Stimulated activated CD4-positive, alpha-beta T cell treated with anti-CD3 and anti-CD28 coated beads, Interleukin-2, amount 100 ng/mL, for 4 hours (primary cell): ENCODE measurements at places on chromosomes 6 and 20.

- no peak for DNase-seq
Measured at GRCh38 chr6:55825402-55826051, 49.9 kb downstream of the BMP5 start.

DNA sequence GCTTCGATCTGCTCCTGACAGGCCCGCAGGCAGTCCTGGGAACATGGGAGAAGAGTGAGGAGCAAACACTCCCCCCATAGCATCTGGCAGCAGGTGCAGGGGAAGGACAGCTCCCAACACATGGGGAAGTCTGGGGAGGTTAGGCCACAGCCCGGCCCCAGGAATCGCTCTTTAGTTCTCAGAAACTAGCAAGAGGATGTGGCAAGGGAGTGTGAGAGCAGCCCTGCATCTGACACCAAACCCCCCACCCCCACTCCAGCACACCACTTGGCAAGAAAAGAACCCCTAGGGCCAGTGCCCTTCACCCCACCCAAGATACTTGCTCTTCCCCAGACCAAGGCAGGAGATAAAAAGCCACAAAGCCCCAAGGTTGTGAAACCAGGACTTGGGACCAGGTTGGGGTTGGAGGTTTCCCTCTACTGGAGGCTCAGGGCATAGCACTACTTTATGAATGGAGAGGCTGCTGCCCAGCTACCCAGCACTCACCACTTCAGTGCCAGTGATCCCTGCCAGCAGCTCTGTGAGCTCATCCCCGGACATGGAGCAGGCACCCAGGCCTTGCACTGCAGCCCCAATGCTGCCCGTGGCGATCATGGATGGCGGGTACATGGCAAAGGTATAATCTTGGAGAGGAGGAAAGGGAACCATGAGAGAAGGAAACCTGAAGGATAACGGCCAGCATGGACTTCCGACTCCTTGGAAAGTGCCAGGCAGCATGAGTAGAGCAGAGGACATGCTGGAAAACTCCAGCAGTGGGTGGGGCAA lies 5.4 kb downstream of the CCND3 start:
- DNase-seq: no peak

DNA sequence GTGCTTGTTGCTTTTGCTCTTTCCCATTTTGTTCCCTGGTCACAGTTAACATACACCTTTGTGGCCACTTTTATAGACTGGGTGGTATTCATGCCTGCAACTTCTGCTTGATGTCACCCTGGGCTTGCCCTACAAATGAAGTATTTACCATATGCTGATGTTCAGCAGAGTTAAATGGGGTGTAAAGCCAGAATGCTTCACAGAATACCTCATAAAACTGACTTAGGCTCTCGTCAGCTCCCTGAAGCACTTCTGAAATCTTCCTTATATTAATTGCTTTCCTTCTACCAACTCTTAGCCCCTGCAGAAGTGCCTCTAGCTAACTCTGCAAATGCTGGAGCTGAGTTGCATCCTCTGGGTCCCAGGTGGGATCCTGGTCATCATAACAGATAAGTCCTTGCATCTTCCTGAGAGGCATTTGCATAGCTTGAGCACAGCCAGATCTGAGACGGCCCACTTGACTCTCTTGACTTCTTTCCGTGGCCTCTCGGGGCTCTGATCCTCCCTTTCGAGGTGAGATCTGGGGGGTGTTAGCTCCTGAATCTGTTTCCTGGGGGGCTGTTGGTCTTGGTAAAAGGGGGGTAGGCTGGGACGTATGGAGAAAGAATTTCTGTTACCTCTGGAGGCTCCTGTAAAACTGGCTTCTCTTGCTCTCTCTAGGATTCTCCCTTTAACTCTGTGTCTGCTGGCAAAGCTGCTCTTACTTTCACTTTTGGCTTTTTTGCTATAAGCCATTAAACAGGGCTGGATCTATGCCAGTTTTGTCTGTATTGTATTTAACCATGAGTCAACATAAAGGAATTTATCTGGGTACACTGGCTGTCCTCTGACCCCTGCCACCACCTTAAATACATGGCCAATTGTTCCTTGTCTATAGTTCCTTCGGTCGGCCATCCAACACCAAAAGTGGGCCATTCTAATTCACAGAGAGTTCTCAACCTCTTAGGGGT lies 223.0 kb upstream of the SYNCRIP start:
- no peak for DNase-seq

- no peak for DNase-seq
Measured at GRCh38 chr6:166084951-166085350, 82.7 kb downstream of the TBXT start.

- DNase-seq: no peak
Measured at GRCh38 chr6:110778333-110778732, 36.9 kb downstream of the CDK19 start.

- DNase-seq: no peak
Measured at GRCh38 chr20:17661121-17661744, 20.8 kb downstream of the RRBP1 start.

DNA sequence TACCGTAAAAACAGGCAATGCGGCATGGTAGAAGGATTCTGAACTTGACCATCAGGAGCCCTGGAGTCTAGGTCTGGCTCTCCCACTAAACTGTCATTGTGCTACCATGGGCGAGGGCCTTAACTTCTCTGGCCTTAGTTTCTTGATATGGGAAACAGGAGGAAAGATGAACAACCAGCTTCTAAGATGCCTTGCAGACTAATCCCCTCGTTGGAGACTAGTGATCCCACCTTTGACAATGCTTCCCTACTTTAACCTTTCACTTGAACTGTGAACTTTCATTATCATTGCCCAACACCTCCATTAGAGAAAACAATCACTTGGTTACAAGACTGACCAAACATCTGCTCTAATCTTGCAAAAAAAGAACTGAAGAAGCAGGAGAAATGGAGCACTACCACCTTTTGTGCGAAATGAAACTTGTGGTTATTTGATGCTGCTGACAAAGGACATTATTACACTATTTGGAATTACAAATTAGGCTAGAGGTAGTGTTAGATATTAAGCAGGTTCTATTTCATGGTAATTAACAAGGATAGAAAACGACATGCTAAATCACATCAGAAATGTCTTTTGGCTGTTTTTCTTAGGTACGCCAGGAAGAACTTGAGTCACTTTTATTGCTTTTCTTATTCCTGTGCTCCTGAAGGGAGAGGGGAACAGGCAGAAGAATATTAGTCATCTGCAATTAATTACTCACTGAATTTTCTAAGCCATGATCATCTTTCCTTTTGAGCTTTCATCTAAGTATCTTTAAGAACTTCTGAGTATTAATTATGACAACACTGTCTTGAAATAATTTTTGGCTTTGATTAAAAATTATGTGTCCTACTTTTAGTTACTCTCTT lies 39.1 kb upstream of the ARHGAP18 start:
- DNase-seq: no peak

GRCh38 chr6:53651764-53652401 lies 13.7 kb downstream of the KLHL31 start:
- DNase-seq: peak; percentile 72

- no peak for DNase-seq
Measured at GRCh38 chr20:44370639-44371218, 15.2 kb downstream of the HNF4A start.

DNA sequence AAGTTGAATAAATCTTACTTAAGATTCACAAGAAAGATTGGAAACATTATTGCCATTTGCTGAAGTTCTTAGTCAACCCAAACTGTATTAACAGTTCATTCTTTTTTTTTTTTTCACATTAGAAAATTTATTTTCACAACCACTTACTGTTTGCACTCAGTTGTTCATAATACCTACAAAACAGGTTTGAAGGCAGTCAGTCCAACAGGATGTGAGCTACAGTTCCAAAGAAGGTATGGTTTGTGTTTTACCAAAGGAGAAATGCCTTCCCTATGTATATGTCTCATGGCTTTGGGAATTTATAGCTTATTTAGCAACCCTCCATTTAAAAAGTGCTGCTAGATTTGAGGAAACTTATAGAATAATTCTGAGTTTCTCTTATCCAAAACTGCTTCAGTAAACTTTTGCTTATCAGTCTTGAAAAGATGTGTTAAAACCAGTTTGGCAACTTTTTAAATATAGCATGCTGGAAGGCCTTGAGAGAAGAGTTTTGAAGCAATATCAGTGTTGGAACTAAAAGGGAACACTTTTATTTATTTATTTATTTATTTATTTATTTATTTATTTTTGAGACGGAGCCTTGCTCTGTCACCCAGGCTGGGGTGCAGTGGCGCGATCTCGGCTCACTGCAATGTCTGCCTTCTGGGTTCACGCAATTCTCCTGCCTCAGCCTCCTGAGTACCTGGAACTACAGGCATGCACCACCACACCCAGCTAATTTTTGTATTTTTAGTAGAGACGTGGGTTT lies 46.8 kb upstream of the RREB1 start:
- DNase-seq: no peak

- no peak for DNase-seq
Measured at GRCh38 chr6:98831057-98831958, 3.1 kb upstream of the POU3F2 start.

DNA sequence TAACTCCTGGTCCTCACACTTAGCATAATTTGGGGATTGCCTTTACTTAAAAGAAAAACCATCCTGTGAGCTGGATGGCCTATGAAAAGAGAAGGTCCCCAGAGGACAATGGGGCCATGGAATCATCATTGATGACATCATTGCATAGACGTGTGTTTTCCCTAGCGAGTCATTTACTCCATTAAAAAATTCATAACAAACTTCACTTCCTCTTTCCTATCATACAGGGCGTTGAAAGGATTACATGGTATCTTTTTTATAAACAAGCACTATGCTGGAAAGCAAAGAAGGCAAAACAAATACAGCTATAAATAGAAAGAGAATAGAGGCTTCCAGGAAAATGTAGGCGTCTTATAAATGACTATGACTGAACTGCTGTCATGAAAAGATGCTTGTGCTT lies 11.3 kb upstream of the COL12A1 start:
- no peak for DNase-seq

DNA sequence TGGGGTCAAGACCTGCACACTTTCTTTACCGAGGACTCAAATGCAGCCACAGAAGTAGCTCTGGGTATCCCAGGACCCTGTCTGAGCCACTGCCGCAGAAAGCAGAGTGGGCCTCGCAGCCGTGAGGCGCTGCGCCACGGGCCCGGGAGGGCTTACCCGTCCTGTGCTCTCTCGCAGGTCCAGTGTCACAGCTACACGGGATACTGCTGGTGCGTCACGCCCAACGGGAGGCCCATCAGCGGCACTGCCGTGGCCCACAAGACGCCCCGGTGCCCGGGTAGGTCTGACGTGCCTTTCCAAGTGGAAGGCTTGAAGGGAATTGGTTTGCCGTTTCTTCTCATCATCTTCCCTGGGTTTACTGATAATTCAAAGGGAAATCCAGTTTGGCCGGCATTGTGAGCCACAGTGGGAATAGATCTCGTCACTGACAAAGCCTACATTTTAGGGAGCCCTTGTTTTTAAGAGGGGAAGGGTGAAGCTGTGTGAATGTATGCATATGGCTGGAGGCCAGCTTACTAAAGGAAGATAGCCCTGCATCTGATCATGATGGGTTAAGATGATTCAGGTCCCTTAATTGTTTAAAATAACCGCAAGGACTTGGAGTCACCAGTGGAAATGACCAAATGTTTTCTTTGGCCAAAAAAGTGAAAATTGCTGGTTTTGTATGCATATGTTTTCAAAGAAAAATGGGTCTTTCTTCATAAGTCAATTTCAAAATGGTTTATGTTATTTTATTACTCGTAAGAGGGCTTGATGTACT lies 86.6 kb downstream of the SMOC2 start:
- no peak for DNase-seq

GRCh38 chr6:44237813-44238433 lies 9.0 kb upstream of the HSP90AB1 start:
- DNase-seq: peak; percentile 67

DNA sequence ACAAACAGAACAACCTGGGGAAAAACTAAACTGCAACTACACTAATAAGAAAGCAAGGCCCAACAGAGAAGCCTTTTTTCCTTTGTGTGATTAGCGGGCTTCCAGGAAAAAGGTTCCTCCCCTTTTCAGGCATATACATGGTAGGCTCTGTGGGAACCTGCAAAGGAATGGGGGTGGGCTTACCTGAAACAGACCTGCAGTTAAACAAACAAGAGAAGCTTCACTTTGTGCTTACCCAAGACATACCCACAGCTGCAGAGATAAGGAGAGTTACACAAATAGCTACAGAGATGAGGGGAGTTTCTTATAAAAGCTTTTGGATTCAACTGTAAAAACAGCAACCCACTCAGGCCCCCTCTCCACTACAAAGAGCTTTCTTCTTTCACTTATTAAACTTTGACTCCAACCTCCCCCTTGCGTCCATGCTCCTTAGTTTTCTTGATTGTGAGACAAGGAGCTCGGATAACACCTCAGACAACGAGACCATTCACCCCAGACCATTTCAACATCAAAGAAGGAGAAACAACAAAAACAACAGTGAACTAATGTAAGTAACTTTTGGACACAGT lies 30.9 kb downstream of the RNF146 start:
- DNase-seq: no peak

DNA sequence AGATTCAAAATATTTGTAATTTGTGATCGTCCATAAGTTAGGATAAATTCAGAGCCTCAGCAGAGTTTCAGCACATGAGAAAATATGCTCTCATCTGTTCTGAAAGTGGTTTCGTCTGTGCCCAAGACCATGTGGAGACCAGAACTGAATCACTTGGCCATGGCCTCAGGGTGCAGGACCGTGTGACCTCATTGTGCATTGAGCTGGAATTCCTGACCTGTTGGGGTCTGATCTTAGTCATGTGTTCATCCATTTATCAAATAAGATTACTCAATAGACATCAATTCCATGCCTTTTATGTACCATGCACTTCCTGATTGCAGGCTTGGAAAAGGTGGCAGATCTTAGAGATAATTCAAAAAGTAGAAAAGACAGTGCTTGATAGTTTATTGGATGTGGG lies 680.5 kb downstream of the QKI start:
- DNase-seq: no peak

- DNase-seq: no peak
Measured at GRCh38 chr20:17735959-17736621, 36.3 kb downstream of the BANF2 start.

DNA sequence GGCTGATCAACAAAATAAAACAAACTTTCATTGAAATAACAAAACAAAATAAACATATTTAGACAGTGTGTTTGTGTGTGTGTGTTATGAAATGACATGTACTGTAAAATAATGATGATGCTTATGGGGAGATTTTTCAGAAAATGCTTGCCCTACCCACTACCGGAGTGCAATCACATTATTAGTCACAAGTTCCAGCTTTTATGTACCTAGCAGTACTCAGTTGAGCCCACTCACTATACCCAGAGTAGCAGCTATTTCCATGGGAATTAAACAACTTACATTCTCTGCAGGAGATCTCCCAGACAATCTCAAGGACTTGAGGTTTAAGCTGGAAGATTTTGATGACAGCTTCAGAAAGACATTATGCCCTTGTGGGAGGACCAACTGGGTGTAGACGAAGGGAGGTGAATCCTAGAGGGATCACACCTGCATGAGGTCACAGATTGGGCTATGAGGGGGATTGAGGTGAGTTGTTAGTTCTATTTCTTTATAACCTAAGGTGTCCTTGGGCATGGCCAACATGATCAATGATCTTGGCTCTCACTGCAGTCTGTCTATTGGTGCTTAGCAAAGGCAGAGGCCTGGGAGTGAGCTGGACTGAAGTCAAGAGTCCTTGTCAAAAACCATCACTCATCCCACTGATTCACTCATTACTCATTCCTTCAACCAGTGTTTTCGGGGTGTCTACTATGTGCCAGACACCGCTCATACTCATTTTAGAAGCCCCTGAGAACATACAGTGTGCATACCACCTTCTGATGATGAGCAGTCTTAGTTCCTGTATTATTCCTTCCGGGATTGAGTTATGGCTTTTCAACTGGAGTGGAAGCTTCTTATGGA lies 6.7 kb upstream of the CLIC5 start:
- DNase-seq: no peak

GRCh38 chr6:151690303-151690702 lies 117.2 kb upstream of the ESR1 start:
- DNase-seq: no peak

- no peak for DNase-seq
Measured at GRCh38 chr6:153117986-153118879, 12.8 kb downstream of the RGS17 start.
